Heart right ventricle (tissue), 16 donors: ENCODE measurements at places on chromosomes 12 and 14. TPM values are rescaled to one million over a fixed set of nuclear protein-coding genes. Genes with fewer than 3 reads are reported as not detected.

GRCh38 chr12:131457028-131457310, 253.9 kb upstream of the SFSWAP start:
- no peak for DNase-seq

DNA sequence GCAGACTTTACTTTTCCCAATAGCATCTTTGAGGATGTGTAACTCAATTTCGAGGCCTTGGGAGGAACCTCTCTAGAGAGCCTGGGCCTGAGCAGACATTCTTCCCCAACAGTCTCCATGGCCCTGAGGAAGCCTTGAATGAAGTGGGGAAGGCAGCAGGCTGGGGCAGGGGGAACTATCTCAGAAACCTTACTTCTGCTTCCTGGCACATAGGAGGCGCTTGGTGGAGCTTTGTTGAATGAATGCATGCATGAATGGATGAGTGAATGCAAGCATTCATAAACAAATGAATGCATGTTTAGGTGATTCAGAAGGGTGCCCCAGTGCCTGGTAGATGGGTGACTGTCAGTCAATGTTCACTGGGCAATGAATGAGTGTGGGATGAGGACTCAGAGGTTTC, 58.3 kb downstream of the GALNT16 start:
- DNase-seq, result no peak

The GLT1D1 gene
- total RNA-seq, result 0.93 TPM

The BDKRB2 gene
- total RNA-seq, result 3.6 TPM

The C1QL4 gene
- total RNA-seq, result not detected

The STYK1 gene
- 1.2 TPM for total RNA-seq
